ENCODE measurements at places on chromosomes 7 and 10.

DNA sequence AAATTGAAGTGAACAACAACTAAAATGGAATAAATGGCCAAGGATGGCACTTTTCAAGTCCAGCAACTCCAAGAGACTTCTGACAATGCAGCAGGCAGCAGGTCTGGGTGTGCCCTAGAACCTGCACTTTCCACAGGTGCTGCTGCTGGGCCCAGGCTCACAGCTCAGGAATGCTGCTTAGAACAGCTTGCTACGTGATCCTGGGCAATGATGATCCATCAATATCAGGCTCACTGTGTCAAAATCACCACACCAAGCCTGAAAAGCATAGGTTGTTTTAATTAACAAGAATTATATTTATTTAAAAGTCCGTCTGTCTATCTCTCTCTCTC, 148.4 kb downstream of the TNS3 start:
- no peak for DNase-seq

DNA sequence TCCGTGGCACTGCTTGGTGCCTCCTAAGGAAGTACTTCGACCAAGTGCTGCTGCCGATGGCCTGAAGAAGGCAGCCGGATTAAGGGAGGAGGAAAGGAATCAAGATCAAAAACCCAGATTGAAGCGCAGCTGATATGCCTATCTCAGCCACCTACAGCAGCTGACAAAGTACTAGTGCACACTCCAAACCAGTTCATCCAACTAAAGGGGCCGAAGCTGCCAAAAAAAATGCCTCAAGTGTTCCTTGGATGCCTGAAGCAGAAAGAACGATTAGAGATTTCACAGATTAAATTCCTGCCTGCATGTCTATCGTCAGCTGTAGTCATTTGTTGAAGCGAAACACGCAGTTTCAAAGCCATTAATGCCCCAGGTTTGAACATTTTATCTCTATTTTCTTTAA, 65.7 kb downstream of the TNRC18 start:
- no peak for DNase-seq

DNA sequence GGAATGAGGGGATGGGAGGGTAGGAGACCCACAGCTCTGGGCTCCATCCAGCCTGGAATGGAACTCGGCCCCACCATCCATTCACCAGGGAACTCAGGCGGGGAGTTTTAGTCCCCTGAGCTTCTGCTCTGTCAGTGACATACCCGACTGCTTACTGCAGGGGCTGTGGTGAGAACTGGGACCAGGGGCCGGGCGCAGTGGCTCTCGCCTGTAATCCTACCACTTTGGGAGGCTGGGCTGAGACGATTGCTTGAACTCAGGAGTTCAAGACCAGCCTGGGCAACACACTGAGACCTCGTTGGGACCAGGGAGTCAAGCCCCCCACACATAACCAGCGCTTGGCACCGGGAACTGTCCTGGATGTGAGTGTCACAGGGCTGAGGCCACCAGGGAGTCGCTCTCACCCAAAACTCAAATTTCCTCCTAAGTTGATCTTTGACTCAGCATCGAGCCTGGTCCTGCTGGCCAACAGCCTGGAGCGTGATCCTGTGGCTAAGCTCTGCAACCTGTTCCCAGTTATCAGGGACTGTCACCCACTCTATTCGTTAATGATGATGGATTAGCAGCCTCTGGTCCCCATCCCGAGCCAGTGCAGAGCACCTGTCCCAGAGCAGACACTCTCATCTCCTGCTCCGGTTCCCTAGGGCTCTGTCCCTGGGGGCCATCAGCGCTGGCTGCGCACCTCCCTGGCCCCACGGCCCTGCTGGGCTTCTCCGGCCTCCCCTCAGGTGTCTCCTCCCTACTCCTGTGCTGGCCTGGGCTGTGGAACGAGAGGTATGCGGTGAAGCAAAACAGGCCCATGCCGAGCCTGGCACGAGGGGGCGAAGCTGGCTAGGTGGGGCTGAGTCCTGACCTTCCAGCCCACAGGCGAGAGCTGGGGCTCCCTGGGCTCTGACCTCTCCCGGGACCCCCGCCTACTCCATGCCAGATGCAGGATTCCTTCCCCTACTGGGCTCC, 902 bp upstream of the CLDN15 start:
- DNase-seq = no peak

GRCh38 chr10:115092258-115092554, 959 bp upstream of the ATRNL1 start:
- DNase-seq = peak; percentile 24

- peak; percentile 32 for DNase-seq
Measured at GRCh38 chr10:84310470-84310869, 17.9 kb upstream of the CCSER2 start.

DNA sequence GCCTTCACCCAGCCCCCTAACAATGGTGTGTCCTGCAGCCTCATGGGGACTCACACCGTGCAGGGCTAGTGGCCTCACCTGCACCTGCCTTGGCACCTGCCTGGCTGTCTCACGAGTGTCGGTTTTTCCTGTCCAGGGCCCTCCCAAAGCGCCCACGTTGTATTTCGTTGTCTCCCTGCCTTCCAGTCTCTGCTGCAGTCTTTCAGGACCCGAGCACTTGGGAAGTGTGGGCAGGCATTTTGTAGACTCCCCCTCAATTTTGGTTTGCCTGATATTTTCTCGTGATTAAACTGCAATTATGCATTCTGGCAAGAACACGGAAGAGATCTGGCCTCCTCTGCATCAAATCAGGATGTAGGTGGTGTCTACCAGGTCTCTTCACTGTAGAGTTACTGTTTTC, 17.9 kb downstream of the BNIP3 start:
- DNase-seq = no peak

- no peak for DNase-seq
Measured at GRCh38 chr7:122864838-122865237, 21.4 kb downstream of the CADPS2 start.

DNA sequence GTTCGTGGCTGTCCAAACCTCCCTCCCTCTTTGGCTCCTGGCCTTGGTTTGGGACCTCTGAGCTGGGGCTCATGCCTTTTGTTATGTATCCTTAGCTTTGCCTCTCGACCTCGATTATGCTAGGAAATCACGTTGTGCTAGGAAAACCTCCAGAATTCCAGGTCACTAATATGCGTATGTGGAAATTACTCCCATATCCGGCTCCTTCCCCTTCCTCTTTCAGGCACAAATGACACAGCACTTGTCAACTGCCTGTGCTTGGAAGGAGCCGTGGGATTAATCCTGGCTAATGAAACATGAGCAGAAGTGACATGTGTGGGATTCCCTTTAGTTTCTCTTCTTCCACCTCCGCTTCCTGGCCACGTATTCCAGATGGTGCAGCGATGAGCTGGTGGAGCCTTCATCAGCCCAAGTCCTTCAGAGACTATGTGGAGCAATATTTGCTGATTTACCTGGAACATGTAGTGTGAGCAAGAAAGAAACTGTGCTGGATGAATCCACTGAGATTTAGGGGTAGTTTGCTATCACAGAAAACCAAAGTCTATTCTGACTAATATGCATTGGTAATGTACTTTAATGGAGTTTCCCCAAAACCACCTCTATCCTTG, 149.2 kb downstream of the REEP3 start:
- DNase-seq = peak; percentile 16

Measured in suppressor macrophage treated with lipopolysaccharide for 1 hour (primary cell).